Substantia nigra (tissue), 51 donors: ENCODE measurements at places on chromosomes 2 and 18.

- no peak for DNase-seq
These were observed 391.2 kb downstream of the FBXO15 start for GRCh38 chr18:73756256-73757091.

- peak; percentile 56 for DNase-seq
These were observed 714 bp downstream of the ASXL3 start for GRCh38 chr18:33578518-33579348.

- DNase-seq: no peak
These were observed 478.5 kb downstream of the LRP1B start for GRCh38 chr2:141652308-141652707.

- DNase-seq: no peak
These were observed at the start of gene RESP18 for GRCh38 chr2:219332542-219332941. TSS of gene RESP18 (minus strand) at chr2:219332744.
